ENCODE measurements at places on chromosomes 7 and 10. TPM values are rescaled to one million over a fixed set of nuclear protein-coding genes. Genes with fewer than 3 reads are reported as not detected.

CHN2 gene
- polyA plus RNA-seq = 19.0 TPM

ACSM6 gene
- 0.86 TPM for polyA plus RNA-seq

DYNC1I1 gene
- 0.98 TPM for polyA plus RNA-seq

OR2A1 gene
- polyA plus RNA-seq = 1.2 TPM

PIK3AP1 gene
- polyA plus RNA-seq = 4.5 TPM

ARHGEF35 gene
- polyA plus RNA-seq = 24.0 TPM

GRCh38 chr7:120825576-120825975 is 32.4 kb downstream of the TSPAN12 start:
- DNase-seq = no peak

DNA sequence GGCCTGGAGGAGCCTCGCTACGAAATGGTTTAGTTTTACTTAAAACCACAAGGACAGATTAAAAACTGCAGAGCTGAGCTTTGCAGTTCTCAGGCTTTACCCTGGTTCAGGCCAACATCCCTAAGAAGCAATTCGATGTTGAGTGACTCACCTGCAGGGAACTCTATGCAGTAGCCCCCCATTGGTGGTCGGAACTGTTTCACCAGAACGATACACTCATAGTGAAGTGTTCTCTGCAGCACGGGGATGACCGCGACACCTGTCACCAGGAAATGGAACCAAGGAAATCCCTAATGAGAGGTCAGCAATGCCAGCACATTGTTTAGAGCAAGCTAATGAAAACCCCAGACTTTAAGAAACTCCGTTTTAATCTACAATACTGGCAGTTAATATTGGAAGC is 18.0 kb downstream of the NUDT5 start:
- no peak for DNase-seq

GRCh38 chr10:58791137-58791536 is 278.5 kb downstream of the BICC1 start:
- no peak for DNase-seq

DNA sequence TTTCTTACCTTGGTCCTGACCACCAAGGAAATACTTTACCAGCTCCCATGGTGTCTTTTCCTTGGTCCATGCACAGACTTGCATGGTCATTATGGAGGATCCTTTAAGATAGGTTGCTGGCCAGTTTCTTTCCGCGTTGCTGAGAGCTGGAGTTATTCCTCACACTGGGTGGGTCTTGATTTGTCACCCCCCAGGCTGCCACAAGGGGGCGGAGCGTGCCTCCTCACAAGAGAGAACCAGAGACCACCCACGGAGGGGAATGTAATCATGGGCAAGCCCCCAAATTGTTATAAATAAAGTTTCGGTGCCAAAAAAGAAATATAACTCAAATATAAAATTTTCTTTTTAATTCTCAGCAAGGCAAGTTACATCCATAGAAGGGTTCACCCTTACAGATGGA is 10.5 kb upstream of the TRIM24 start:
- no peak for DNase-seq

- no peak for DNase-seq
These were observed 143.1 kb upstream of the KLF6 start for GRCh38 chr10:3928078-3928477.

- DNase-seq = no peak
These were observed 16.8 kb upstream of the CSGALNACT2 start for GRCh38 chr10:43121444-43121843.

DNA sequence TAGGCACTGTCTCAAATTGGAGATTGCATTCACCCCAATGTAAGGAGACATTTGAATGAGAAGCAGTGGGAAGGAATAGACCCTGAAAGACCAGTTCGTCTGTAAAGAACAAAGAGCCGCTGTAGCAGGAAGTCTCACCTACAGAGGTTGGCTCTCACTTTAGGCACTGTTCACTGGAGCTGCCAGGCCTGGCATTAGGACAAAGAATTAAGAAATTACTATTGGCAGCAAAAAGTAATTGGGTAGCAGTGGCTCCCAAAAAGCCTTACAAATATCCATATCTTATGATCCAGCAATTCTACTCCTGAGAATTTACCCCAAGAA is 10.5 kb upstream of the TEX36 start:
- no peak for DNase-seq

GRCh38 chr10:13829790-13830189 is 243.0 kb downstream of the PRPF18 start:
- no peak for DNase-seq

DNA sequence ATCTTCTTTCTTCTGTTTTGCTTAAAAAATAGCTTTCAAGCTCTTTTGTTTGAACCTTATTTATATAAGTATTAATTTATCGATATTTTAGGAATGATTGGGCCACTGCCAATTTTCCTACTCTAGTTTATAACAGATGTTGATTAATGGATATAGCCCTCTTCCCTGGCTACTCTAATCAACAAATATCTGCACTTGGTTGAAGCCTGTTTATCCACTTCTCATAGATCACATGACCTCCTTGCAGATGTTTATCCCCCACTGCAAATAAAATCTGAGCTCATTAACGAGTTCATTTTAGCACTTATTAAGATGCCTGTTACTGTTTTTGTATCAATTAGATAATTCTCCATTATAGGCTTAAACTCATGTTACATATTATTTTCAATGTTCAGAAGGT is 715.3 kb downstream of the CNTNAP2 start:
- DNase-seq = no peak

DNA sequence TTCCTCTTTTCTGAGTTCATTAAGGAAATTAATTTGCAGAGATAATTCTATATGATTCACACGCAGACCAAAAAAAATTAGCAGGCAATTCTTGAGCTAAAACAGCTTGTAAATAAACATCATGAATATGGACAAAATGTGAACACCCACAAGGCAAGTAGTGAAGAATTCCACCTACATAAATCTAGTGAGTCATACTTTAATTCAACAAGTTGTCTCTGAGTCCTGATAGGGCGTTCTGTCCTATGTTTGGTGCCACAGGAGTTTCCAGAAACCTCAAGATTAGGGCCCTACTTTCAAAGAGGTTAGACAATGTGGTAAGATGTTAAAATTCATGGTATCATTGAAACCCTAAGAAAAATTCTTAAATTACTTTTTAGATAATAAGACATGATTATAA is 122.3 kb downstream of the SGMS1 start:
- DNase-seq = no peak

- no peak for DNase-seq
These were observed 4.2 kb upstream of the KCNH2 start for GRCh38 chr7:150982351-150982750.

Measured in left kidney (tissue), 8 donors.